ENCODE measurements at places on chromosomes 1 and 21.

DNA sequence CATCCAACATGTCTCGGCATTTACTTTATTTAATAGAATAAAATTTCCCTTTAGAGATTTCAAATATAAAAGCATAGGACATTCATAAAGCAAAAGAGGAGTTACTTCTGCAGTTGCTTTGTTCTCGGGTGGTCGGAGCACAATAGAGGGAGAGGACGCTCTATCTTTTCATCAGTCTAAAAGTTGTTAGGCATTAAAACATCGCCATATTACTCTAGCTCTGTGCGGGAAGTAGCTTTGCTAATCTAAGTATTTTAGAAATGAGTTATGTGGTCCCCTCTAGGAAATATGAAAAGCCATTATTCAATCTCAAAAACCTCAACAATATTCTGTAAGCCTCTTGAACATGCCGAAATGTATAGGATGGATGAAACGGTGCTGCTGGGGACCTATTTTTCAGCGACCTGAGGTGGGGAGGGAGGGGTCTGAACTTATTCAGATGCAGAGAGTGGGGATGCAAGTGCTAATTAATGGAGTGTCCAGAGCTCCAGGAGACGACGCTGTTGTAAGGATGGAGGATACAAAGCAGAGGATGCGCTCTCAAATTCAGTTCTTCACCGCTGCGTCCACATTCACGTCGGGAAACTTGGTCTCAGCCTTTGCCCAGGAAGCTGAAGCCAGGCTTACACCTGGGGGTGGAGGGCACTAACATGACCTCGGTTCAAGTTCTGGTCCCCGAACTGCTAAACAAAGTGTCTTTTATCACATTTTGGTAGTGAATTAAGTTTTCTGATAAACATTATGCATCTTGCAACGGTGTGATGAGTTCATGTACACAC, 6.3 kb downstream of the CDKN2C start:
- DNase-seq, result no peak

DNA sequence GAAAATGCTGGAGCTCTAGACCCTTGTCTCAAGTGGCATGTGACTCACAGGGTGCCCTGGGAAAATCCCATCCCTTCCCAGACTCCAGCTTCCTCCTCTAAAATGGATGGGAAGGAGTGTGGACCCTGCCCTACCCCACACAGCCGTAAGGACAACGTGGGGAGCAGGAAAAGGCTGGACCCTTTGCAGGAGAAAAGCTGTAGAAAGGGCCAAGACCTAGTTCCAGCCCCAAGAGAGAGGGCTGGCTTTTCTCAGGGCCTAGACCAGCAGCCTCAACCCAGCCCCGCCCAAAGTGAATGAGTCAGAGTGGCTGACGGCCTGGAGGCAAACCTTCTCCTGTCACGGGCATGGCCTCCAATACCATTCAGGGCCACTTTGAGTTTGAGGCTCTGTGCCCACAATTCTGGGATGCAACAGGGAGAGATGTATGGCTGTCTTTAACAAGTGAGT, 1.1 kb downstream of the LAMB3 start:
- no peak for DNase-seq

DNA sequence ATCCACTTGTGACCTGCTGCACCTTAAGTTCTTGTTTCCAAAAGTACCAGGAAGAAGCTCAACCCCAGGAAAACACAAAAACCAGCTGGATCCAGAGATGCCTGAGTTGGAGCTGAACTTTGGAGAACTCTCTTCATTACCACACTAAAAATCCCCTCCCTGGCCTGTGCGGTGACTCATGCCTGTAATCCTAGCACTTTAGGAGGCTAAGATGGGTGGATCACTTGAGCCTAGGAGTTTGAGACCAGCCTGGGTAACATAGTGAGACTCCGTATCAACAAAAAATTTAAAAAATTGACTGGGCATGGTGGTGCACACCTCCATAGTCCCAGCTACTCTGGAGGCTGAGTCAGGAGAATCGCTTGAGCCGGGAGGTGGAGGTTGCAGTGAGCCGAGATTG, 6.2 kb downstream of the MAP1LC3C start:
- DNase-seq, result no peak

DNA sequence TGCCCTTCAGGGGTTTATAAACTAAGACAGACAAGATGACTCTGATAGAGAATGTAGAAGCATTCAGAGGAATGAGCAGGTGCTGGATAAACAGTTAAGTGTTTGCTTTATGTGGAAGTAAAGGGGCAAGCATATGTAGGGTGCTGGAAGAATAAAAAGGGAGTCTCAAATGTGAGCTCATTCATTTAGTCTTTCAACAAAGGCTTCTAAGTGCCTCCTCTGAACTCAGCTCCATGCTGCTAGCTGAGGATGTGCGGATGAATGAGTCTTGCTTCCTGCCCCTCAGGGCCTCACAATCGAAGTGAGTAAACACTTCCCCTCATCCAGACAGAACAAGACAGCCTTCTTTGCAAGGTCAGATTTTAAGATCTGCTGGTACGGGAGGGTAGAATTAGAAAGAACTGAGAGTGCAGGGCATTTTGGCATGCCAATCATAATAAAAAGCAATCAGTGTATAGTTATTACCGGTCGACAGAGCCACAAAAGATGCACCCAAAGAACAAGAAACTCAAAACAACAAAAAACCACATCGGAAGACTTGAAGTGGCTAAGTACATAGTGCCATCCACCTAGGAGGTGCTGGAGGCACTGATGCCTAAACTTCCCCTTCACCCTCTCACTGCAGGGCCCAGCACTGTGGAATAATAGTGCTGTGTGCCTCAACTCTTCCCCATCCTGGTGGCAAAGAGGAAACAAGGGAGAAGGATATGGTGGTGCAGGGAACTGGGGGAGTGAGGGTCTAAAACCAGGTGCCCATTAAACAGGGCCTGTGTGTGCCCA, 69.8 kb downstream of the TNR start:
- no peak for DNase-seq

GRCh38 chr1:89310976-89311375, 38.3 kb upstream of the GBP5 start:
- DNase-seq, result no peak

DNA sequence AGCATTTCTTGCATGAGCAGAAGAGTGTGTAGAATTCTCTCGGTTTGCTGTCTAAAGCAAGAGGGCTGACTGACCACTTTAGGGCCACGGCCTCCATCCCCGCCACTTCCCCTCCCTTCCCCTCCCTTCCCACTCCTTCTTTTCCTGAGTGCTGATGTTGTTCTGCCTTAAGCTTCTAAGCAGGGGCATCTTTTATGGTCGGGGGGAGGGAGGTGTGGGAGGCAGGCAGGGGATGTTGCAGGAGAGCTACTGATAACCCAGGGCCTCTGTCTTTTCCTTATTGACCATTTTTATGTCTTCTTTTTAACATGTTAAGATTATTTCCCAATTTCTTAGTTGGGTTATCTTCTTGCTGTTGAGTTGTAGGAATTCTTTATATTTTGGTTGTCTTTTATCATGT, 15.1 kb downstream of the USP25 start:
- no peak for DNase-seq

DNA sequence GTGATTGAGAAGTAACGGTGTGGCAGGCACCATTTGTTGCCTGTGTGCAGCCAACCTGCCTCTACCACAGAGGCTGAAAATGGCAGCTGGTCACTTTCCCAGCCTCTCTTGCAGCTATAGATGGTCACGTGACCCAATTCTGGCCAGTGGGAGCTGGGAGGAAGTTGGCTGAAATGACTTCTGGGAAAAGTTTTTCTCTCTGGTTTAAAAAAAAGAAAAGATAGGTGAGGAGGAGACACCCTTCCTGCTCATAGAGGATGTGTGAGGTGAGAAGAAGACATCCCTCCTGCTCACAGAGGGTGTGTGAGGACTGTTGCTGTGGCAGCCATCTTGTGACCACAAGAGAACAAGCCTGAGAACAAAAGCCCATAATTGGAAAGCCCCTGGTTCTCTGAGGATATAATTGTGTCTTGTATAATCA, 122.8 kb downstream of the SYF2 start:
- no peak for DNase-seq

DNA sequence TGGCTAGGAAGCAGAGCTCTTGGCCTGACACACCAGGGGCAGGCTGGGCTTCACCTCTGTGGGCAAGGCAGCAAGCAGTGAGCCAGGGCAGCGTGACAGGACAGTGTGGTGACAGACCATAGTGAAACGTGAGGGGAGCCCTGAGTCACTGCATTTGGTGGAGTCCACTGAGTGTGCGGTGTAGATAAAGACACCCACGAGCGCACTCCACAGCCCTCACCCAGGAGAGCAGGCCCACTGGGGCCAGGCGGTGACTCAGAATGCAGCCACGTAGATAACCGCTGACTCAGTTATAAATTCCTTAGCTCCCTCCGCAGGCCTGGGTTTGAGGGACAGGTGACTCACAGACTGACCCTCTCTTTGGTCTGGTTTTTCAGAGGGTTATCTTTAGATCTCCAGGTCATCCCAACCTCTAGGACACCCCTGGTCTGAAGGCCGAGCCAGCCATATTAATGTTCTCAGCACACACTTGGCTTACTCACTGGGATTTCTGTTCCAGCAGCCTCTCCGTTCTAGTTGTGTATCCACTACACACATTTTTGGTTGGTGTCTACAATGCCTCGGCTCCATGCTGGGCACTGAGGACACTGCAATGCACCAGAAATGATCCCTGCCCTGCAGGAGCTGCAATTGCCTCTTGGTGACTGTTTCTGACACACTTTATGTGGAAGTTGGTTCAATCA, 90.2 kb upstream of the TSPAN2 start:
- no peak for DNase-seq

GRCh38 chr1:33186936-33187335, 5.1 kb upstream of the TRIM62 start:
- DNase-seq, result no peak

GRCh38 chr1:157596384-157596783, 1.5 kb downstream of the FCRL4 start:
- DNase-seq, result no peak

- DNase-seq, result peak; percentile 86
Observed at GRCh38 chr1:110209715-110210603, at the start of gene KCNC4. Gene KCNC4 (plus strand): TSS chr1:110210314. CDS start chr1:110211500, 1,186 bp downstream.

DNA sequence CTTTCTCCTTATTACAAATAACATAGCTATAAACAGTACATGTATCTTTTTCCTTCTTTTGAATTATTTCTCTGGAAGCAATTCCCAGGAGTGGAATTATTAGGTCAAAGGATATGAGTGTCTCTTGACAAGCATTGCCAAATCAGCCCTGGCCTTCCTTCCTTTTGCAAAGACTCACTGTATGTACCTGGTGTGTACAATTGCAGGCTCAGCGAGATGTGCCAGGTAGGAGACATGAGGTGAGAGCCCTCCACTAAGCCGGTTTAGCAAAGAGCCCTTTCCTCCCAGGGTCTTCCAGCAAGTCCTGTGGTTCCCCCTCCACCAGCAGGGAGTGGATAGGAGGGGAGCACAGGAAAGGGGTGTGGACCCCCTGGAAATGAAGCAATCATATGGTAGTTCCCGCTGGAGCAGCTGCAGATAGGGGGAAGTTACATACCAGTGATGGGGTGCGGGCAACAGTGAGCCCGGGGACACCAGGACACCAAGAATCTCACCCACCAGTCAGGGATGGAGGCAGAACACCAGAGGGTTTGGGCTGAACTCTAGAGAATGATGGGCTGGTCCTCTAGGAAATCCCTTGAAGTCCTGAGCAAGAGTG, 18.3 kb downstream of the RCSD1 start:
- no peak for DNase-seq

DNA sequence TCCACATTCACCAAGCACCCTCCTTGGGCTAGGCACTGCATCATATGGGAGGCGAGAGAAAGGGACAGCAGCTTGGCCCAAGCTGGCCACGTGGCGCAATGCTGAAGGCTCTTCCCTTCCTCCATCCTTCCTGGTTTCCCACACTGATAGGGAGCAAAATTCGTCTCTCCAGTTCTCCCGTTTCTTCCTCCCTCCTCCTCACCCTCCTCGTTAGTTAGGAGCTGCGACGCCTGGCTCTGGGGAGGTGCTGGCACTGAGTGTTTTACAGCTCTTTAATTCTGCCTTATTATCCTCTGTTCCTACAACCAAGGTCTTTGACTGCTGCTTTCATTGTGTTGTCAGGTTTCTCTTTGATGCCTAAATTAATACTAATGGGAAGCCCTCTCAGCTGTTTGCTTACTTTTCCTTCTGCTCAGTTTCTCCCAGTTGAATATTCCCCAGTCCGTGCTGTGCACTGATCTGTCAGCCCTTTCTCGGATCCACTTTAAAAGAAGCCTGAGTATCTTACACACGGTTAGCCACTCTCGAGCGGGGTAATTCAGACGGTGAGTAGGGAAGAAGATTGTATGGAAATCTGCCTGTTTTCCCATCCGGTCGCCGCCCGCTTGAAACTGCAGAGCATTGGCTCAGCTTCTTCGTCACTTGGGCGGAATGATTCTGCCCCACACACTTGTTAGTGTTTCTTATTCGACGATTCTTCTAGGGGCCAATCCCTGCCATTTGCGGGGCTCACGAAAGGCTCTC, 56.2 kb upstream of the SMYD2 start:
- no peak for DNase-seq

- no peak for DNase-seq
Observed at GRCh38 chr1:204103431-204103741, 30.5 kb downstream of the SOX13 start.

- no peak for DNase-seq
Observed at GRCh38 chr1:23559985-23560741, 862 bp upstream of the ID3 start.

DNA sequence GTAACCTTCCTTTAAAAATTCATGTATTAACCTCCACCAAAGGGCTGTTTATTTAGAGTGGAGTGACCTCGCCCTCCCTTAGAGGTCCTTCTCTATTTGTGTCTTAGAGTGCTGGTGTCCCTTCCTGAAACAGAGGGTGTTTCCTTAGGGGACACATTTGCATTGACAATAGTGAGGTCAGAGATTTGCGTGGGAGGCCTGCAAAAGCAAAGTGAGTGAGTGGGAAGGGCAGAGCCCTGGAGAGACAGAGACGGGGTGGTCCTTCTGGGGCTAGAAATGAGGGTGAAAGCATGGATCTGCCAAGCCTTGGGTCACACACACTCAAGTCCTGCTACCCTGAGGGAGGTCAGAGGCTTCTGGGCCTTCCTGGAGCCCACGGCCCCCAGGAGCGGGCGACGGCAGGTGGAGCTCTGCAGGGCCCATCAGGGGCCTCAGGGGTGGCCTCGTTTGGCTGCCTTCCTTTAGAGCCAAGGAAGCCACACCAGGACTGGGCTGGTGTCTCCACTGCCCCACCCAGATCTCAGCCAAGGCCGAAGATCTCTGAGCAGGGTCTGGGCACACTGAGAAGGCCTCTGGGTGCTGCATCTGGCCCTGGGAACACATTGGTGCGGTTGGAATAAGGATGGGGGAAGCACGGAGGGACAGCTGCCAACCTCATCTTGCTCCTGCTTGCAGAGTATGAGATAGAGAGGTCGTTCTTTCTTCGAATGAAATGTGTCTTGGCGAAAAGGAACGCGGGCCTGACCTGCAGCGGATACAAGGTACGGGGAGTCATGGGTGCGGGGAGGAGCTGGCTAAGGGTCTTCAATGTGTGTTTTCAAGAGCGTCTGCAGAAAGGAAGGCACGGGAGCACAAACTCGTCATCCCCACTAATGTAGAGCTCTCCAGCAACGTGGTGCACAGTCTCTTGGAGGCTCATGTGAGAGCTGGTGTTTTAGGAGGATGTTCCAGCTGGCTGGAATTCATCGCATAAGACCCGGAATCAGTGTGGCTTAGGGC, 23.8 kb downstream of the SIM2 start:
- no peak for DNase-seq

DNA sequence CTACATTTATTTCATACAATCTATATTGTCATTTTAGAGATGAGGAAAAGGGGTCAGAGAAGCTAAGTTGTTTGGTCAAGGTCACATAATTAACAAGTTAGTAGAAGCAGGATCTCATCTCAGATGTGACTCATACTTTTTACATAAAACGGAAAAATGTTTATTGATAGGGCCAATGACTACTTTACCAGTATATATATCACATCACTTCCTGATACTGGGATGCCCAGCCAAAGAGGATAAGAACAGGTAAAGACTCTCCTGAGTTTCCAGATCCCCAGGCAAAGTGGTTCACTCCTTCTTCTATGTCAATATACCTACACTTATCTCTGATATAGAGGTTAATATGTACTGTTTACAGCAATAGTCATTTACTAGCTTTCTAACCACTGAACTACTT, 21.0 kb downstream of the YIPF1 start:
- no peak for DNase-seq
